ENCODE measurements at places on chromosomes 1 and 21.

GRCh38 chr1:184536246-184536985 is 149.6 kb downstream of the C1orf21 start:
- DNase-seq, result no peak

DNA sequence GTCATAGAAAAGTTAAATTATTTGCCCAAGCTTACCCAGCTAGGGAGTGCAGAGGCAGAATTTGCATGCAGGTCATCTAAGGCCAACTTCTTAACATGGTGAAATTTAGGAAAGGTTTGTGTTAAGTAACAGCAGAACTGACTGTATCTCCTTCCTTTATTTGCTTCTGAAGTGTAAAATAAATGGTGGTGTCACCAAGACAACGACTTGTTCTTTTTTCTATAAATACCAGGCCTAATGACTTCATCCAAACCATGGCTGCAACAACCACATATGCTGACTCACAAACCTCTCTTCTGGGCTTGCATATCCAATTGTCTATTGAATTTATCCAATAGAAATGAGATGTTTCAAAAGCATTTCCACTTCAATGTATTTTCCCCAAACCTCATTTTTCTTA is 19.1 kb downstream of the COL24A1 start:
- DNase-seq, result no peak

- DNase-seq, result no peak
Measured at GRCh38 chr1:44775930-44776729, 790 bp downstream of the RPS8 start.

- no peak for DNase-seq
Measured at GRCh38 chr1:29808141-29808995, 572.0 kb downstream of the PTPRU start.

DNA sequence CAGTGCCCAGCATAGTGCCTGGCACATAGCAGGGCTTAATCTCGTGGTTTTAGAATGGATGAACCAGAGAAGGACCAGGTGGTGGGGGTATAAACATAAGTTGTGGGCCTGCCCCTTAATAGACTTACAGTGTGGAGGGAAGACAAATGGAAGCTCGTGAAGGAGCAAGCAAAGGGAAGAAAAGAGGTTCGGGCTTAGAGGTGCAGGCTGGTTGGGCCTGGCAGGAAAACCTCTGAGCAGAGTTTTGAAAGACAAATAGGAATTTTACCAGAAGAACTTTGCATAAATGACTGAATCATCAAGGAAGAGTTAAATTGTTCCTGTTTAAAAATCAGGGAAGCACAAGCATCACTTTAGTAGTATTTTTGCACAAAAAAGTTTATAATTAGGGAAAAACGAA is 4.5 kb downstream of the RHOU start:
- no peak for DNase-seq

DNA sequence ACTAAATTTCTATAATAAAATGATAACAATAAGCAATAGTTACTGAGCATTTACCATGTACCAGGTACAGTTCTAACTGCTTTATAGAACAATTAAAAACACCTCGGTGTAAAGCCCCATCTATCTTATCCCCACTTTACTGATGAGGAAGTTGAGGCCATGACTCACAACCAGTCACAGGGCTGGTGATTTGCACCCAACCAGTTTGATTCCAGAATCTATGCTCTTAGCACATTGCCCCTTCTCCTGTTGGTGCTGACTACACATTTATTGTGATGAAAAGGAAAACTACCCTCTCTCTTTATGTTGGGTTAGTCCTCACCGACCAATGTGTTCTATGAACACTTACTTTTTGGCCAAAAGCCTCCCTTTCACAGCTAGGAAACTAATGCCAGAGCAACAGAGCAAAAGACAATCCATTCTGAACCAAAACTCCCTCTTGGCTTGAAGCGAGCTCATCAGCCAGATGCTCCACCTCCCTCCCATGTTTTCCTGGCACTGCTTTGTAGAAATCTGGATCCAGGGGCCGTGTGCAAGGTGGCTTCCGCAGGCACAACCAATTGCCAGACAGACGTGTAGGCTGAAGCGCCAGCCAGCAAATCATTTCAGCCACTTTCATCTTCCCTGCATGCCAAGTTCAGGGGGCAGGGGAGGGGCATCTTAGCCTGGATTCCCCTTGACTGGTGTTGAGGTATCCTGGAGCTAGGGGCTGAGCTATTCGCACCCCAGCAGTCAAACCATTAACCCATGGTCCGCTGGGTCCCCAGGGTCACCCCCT is 32.0 kb upstream of the SLC30A1 start:
- DNase-seq, result no peak

GRCh38 chr1:67345556-67345955 is 37.9 kb downstream of the IL12RB2 start:
- no peak for DNase-seq

GRCh38 chr1:62962014-62962812 is 178.3 kb downstream of the ATG4C start:
- no peak for DNase-seq

All from urinary bladder (tissue), 4 donors.